SK-N-SH (cell line): ENCODE measurements at places on chromosomes 2 and 18. TPM values are rescaled to one million over a fixed set of nuclear protein-coding genes. Genes with fewer than 3 reads are reported as not detected.

USP40 gene
- 36.8 and 37.0 TPM in 2 replicates for polyA plus RNA-seq

C2orf66 gene
- polyA plus RNA-seq: 0.64 and 0.71 TPM in 2 replicates

M1AP gene
- 0.02 and 0.03 TPM in 2 replicates for polyA plus RNA-seq

TMEM18 gene
- polyA plus RNA-seq: 28.9 and 29.3 TPM in 2 replicates

DNA sequence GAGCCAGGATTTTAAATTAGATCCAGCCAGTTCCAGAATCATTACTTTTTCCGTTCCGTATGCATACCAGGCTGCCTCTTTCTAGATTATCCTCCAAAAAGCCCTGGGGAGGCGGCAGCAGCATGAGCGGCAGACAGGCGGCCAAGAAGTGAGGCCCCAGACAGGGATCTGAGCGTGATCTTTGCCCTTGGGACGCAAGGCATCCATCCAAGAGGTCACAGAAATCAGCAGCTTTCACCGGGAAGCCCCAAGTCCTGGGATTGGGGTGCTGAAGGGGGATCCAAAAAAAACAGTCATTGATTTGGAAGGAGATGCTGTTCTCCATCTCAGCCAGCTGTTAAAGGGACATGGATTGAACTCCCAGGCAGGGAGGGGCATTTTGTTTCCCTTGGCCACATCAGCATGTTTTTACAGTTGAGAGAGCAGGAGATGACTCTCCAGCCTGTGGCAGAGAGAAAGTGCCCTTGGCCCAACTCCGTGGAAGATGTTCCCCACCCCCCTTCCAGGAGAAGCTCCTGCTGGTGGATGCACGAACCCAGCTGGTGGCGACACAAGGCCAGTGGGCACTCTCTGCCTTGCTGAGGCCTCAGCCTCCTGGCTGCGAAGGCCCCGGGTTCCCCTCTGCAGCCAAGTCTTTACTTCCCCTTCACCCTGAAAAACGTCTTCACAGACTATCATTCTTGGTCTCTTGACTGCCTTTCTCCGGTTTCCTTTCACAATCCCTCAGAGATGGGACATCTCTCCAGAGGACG lies 265.6 kb downstream of the ANAPC1 start:
- peaks cover 19% of the 10 kb centered on the region; the same call in 1 of the 2 replicates for H3K4me1 ChIP-seq
- no peaks in the 10 kb centered on the region for H3K27me3 ChIP-seq
- no peak overlapping the region for H3K4me3 ChIP-seq
- no peaks in the 10 kb centered on the region for H3K36me3 ChIP-seq

GRCh38 chr2:22486343-22486742 lies 898.6 kb upstream of the KLHL29 start:
- no peaks in the 10 kb centered on the region for H3K36me3 ChIP-seq
- no peaks in the 10 kb centered on the region for H3K27me3 ChIP-seq
- no peak overlapping the region for H3K27ac ChIP-seq
- H3K4me3 ChIP-seq: no peak overlapping the region

DNA sequence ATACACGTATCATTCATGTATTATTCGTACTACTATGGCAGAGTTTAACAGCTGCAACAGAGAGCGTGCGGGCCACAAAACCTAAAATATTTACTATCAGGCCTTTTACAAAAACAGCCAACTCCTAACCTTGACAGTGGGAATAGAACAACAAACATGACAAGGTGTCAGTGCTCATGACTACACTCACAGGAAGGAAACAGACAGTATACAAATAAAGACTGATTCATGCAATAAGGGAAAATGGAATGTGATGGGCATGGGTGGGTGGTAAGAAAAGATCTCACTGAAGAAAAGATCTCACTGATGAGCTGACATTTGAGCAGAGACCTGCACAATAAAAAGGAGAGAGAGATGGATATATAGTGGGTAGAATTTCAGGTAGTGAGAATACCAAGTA lies 347.8 kb downstream of the ALK start:
- no peak overlapping the region for H3K4me3 ChIP-seq
- peaks cover 88% of the 10 kb centered on the region for H3K4me1 ChIP-seq
- no peak for DNase-seq
